Activated CD8-positive, alpha-beta T cell treated with anti-CD3 and anti-CD28 coated beads, Interleukin-2, amount 10 ng/mL, durations not matched to agents 7 days and 5 days (primary cell): ENCODE measurements at places on chromosomes 12 and 14.

- DNase-seq, result no peak
- H3K36me3 ChIP-seq, result peaks cover 2% of the 10 kb centered on the region
- H3K4me3 ChIP-seq, result no peak overlapping the region
- H3K27me3 ChIP-seq, result no peaks in the 10 kb centered on the region
- no peak overlapping the region for H3K27ac ChIP-seq
These were observed 7.6 kb downstream of the ISCA2 start for GRCh38 chr14:74501135-74501614.

- no peaks in the 10 kb centered on the region for H3K36me3 ChIP-seq
- H3K27ac ChIP-seq, result no peak overlapping the region
- peak; percentile 50 for DNase-seq
- H3K27me3 ChIP-seq, result peaks cover 18% of the 10 kb centered on the region
- no peak overlapping the region for H3K4me3 ChIP-seq
These were observed 13.7 kb upstream of the TMEM106C start for GRCh38 chr12:47949441-47950341.

DNA sequence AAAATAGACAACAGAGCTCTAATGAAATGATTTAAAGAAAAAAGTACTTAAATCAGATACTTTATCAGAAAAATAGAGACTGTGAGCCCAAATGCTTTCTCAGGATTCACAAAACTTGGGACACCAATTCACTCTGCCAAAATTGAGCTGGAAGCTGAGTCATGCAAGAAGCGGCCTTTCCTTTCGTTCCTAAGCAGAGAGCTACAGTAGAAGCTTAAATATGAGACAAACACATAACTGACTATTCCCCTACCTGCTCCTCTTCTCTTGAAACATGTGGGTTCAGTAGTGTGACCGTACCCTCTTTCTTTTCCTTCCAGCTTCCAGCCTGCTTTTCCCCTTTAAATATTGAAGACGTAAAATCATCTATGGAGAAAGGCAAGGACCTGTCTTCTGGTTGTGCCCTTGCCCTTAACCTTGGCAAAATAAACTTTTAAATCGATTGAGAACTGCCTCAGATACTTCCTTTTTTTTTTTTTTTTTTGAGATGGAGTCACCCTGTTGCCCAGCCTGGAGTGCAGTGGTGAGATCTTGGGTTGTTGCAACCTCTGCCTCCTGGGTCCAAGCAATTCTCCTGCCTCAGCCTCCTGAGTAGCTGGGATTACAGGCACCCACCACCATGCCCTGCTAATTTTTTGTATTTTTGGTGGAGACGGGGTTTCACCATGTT is 4.4 kb upstream of the SDS start:
- H3K27ac ChIP-seq, result no peak overlapping the region
- no peak for DNase-seq
- no peaks in the 10 kb centered on the region for H3K36me3 ChIP-seq
- H3K4me1 ChIP-seq, result no peaks in the 10 kb centered on the region
- H3K4me3 ChIP-seq, result no peak overlapping the region

DNA sequence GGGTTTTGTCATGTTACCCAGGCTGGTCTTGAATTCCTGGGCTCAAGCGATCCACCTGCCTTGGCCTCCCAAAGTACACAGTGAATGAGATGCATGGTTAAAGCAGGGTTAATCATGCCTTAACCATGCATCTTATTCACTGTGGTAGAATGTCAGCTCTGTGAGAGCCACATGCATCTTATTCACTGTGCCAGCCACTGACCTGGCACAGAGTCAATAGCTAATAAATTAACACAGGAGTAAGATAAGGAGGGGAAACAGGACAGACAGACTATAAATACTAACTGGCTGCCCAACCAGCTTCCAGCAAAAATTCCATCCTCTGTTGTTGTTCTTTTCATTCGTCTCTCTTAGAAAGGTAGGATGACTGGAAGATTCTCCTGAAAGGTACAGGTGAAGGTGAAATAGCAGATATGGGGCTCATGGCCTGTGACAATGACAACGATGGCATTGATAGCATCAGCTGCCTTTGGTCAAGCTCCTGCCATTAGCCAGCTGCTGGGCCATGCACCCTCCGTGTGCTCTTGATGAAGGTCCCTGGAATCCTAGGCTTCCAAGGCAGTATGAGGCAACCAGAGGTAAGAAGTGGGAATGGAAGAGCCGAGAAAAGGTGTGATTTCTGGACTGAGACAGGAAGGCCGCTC is 76.6 kb downstream of the ZNF664 start:
- no peak for DNase-seq
- peaks cover 3% of the 10 kb centered on the region for H3K4me1 ChIP-seq

DNA sequence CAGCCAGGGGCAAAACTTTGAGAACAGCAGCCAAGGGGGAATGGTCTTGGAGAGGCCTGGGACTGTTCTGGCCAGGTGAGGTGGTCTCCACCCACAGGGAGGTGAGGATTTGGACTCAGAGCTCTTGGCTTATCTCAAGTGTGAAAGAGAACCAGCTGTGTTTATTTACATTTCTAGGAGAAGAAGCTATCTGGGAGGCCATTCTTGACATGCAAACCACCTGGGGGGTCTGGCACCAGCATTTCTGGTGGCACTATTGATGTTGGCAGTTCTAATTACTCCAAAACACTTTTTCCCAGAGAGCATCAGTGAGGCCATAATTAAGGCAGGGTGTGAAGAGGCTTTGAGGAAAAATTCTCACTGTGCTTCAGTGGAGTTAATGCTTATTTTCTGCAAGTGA is 95.1 kb downstream of the CAND1 start:
- no peak overlapping the region for H3K27ac ChIP-seq
- H3K4me1 ChIP-seq, result peaks cover 2% of the 10 kb centered on the region
- H3K36me3 ChIP-seq, result no peaks in the 10 kb centered on the region
